ENCODE measurements at places on chromosomes 3 and 15.

GRCh38 chr3:52328536-52329080 lies 12.5 kb downstream of the DNAH1 start:
- no peak for DNase-seq

GRCh38 chr3:89104499-89104898 lies 2.9 kb upstream of the EPHA3 start:
- DNase-seq, result no peak

GRCh38 chr3:165984589-165984988 lies 147.4 kb upstream of the BCHE start:
- DNase-seq, result no peak

DNA sequence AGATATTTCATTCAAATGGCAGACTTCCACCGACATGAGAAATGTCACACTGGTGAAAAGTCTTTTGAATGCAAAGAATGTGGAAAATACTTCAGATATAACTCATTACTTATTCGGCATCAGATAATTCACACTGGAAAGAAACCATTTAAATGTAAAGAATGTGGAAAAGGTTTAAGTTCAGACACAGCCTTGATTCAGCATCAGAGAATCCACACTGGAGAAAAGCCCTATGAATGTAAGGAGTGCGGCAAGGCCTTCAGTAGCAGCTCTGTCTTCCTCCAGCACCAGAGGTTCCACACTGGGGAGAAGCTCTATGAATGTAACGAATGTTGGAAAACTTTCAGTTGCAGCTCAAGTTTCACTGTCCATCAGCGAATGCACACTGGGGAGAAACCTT lies 8.6 kb upstream of the ZNF621 start:
- DNase-seq, result no peak

GRCh38 chr3:36562945-36563344 lies 182.6 kb downstream of the STAC start:
- DNase-seq, result no peak

DNA sequence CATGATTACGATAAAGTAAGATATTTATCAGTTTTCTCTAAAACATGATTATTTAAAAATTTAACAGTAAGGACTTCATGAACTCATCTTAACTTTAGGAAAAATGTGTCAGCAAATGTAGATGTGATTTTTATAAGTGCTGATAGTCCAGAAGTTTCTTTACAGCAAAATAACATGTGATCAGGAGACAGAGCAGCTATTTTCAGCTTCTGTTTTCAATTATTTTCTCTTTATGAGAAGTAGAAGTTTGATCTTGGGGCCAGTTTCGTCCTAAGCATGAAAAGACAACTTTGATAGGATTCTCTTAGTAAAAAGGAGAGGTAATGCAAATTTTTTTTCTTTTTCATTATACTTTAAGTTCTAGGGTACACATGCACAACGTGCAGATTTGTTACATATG lies 96.5 kb upstream of the TSPAN3 start:
- DNase-seq, result no peak

DNA sequence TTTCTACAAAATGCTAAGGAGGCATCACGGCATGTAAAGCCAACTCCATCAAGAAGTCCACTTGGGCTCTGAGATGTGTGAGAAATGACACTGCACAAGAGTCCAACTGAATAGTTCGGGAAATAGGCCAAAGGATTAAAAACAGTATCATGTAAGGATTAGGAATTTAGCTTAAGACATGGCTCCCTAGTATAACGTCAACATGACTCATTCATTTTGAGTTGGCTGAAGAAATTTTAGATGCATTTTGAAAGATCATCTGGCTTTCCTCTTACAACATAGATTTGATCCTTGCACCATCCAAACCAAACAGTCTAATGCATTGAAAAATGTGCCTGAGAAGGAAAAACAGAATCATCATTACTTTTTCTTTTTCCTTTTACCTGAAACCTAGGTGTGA lies 109.3 kb upstream of the MME start:
- DNase-seq, result no peak

- no peak for DNase-seq
Observed at GRCh38 chr15:69299943-69300588, 1.4 kb downstream of the PAQR5 start.

- no peak for DNase-seq
Observed at GRCh38 chr15:101694261-101694660, 30.0 kb downstream of the TARS3 start.

- no peak for DNase-seq
Observed at GRCh38 chr3:102192575-102192974, 242.2 kb upstream of the ZPLD1 start.

- DNase-seq, result no peak
Observed at GRCh38 chr3:112785321-112786001, 61.2 kb downstream of the CD200R1L start.

- DNase-seq, result no peak
Observed at GRCh38 chr3:18526667-18527066, 101.5 kb upstream of the SATB1 start.

DNA sequence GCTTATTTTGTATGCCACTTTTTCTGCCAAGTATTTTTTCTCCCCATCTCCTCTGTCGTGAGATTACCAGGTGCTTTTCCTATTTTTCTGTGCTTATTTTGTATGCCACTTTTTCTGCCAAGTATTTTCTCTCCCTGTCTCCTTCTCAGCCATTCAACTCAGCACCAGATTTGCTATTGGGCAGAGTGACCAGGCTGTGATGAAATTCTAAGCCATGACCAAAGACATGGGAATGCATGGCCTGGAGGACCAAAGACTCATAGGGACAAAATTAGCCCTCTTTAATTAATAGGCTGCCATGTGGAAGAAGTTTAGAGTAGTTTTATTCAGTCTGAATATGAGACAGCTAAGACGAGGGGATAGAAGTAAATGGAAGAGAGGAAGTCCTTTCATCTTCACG lies 257.4 kb downstream of the SQOR start:
- DNase-seq, result no peak

- DNase-seq, result no peak
Observed at GRCh38 chr3:16606398-16606797, 1.2 kb upstream of the DAZL start.

- no peak for DNase-seq
Observed at GRCh38 chr3:35426366-35426958, 212.9 kb upstream of the ARPP21 start.

GRCh38 chr3:933326-933725 lies 159.5 kb upstream of the CNTN6 start:
- DNase-seq, result no peak

DNA sequence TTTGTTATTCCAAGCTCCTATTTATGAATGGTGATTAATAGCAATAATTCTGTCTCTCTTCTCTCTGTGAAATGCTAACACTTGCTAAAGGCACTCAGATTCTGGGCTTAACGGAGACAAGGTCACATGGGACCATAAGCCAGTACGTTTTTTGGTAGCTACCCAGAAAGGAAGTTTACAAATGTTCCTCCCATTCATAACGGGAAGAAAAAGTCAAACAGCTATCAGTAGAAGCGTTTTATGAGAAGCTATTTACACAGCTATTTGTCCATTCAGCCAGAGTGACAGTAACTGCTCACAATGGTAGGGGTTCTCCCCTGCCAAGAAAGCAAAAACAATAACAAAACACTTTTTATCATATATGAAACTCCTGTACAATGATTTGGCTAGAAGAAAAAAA lies 51.5 kb downstream of the ZMAT3 start:
- DNase-seq, result no peak

DNA sequence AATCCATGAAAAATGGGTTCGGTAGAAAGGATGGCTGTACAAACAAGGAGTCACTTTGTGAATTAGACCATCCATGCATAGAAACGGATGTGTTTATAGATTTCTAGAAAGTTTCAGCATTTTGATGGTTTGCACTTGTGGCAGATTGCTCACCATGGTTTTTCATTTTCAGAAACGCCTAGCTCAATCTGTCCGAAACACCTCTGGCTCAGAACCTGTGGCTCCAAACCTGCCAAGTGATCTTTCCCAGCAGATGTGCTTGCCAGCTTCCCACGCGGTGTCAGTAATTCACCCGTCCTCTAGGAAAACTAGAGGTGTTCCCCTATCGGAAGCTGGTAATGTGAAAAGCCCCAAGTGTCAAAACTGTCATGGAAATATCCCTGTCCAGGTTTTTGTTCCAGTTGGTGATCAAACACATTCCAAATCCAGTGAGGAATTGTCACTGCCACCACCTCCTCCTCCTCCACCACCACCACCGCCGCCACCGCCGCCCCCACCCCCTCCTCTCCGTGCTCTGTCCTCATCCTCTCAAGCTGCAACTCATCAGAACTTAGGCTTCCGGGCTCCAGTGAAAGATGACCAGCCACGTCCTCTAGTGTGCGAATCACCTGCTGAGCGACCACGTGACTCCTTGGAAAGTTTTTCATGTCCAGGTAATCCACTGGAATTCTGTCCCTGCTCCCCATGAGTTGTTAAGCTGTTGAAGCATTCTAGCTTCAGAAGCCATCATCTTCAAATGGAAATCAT lies 21.2 kb downstream of the WHAMM start:
- DNase-seq, result no peak

DNA sequence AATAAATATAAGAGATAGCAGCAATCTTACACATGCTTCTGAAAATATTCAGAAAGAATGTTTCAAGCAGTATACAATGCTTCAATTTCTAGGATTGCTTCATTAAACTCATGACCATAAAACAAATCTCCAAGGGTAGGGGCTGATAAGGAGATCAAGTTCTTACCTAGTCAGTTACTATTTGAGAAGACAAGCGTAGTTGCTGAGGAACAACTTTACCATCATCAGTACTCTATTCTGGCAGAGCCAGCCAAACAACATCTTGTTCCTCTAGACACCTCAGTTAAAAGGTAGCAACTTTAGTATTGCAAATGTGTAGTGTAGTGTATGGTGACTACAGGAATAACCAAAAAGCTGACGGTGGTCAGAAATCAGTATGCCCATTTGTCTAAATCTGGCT lies 85.4 kb upstream of the CHRM5 start:
- no peak for DNase-seq

DNA sequence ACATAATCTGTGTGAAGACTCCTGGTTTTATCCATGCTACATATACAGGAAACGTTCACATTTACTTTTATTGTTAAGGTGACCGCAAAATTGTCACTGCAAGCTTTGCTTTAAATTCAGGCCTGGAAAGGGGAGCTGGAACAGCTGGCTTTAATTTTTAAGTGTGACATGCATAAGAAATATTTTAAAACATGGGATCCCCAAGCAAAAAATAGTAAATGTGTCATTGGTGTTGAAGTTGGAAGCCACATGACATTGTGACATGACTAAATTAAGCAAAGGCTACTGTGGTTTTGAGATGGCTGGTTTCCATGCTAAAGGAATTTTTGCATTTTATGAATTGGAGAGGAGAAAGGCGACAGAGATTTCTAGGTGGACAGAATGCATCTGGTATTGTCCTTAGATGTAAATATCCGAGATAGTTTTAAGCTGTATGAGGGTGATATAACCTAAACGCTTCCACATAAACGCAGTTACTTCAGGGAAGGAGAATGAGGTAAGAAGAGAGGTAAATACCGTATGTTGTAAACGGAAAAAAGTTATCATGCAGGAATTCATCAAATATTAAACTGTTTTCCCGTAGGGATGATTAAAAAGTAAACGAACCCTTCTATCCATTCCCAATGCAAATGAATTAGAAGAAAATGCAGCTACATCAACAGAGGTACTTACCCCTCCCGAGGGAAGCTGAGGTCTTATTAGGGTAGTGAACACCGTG lies 927 bp upstream of the FYTTD1 start:
- DNase-seq, result no peak

DNA sequence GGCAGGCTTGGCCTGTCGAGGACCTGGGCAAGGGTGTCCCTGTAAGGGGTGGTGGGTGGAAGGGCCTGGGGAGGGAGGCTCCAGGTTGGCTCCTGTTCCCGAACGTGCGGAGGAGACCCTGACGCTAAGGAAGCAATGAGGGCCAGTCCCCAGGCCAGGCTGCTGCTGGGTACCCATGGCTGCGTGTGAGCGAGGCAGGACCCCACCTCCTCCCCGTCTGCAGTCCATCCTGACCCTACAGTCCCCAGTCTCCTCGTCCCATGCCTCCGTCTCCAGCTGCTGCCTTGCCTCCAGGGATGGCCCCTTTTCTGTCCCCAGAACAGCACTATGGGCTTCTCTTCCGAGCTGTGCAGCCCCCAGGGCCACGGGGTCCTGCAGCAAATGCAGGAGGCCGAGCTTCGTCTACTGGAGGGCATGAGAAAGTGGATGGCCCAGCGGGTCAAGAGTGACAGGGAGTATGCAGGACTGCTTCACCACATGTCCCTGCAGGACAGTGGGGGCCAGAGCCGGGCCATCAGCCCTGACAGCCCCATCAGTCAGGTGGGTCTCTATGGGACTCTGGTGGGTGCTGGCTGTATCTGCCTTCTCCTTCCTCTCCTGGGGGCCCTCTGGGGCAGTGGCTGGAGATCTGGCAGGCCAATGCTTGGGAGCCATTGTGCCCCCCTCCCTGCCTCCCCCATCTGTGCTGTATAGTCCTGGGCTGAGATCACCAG lies 571 bp downstream of the FES start:
- DNase-seq, result no peak

- no peak for DNase-seq
Observed at GRCh38 chr3:29475305-29475840, 194.5 kb downstream of the RBMS3 start.

- DNase-seq, result no peak
Observed at GRCh38 chr15:86515625-86516024, 436.0 kb downstream of the AGBL1 start.

GRCh38 chr15:75641603-75642002 lies 1.6 kb upstream of the IMP3 start:
- DNase-seq, result no peak

GRCh38 chr3:170701696-170702678 lies 116.1 kb upstream of the SLC7A14 start:
- no peak for DNase-seq

- peak; percentile 45 for DNase-seq
Observed at GRCh38 chr3:129315223-129315997, 36.7 kb downstream of the HMCES start.

DNA sequence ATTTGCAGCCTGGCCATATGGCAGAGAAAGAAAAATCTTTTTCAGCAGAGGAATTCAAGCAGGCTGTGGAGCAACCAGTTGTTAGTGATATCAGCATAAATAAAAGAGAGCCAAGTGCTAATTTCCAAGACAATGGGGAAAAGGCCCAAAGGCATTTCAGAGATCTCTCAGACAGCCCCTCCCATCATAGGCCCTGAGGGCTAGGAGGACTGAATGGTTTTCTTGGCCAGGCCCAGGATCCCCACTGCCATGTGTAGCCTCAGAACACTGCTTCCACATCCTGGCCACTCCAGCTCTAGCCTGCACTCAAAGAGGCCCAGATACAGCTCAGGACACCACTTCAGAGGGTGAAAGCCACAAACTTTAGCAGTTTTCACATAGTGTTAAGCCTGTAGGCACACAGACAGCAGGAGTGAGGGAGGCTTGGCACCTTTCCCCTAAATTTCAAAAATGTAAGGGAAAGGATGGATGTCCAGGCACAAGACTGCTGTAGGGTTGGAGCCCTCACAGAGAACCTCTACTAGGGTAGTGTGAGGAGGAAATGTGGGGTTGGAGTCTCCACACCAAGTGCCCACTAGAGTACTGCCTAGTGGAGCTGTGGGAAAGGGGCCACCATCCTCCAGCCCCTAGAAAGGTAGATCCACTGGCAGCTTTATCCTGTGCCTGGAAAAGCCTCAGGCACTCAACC lies 191.4 kb downstream of the TBL1XR1 start:
- DNase-seq, result no peak

Data from CD4-positive, alpha-beta T cell treated with Interleukin-15 for 1 hour (primary cell).